Stomach (tissue), 19 donors: ENCODE measurements at places on chromosomes 6 and 20.
A peak's percentile ranks its signal among the peaks of the same experiment; 100 is the strongest.

DNA sequence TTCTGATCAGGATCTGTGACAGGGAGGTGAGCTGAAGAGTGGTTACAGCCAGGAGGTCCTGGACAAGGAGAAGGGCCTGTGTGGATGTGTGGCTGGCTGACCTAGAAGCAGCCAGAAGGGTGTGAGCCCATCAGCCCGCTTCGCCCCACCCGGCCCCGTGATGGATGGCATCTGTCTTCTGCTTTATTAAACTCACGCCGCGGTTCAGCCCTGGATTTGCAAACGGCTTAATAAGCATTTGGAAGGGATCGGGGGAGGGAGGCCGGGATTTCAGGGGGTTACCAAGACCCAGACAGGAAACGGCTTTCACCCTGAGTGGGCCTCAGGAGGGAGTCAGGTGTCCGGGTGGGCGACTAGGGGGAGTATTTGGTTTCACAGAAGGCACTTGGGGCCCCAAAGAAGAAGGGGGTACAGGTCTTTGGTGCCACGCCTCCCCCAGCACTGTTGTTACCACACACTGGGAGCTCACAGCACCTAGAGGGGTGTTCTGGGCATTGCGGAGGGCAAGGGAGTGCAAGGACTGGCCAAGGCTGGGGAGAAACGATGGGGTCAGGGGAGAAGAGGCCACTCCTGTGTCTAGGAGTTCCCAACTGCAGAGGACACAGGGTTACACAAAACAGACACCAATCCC lies 53.8 kb upstream of the FOXP4 start:
- DNase-seq, result peak; percentile 75

DNA sequence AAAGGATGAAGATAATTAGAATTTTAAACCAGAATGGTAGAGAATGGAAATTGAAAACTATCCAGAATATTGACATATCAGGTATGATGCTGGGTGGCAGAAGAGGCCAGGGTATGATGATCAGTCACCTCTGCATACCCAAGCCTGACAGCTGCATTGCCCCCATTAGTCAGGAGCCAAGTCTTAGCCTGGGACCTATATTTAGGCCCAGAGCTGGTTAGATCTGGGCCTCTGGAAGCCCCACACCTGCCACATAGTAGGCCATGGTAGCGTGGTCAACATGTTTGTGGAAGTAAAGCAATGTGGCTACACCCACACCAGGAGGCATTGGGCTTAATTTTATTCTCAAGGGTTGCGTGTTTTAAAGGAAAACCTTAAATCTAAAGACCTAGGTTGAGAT lies 32.1 kb upstream of the CALHM6 start:
- no peak for DNase-seq

GRCh38 chr6:37407948-37408347 lies 25.1 kb upstream of the CMTR1 start:
- no peak for DNase-seq

DNA sequence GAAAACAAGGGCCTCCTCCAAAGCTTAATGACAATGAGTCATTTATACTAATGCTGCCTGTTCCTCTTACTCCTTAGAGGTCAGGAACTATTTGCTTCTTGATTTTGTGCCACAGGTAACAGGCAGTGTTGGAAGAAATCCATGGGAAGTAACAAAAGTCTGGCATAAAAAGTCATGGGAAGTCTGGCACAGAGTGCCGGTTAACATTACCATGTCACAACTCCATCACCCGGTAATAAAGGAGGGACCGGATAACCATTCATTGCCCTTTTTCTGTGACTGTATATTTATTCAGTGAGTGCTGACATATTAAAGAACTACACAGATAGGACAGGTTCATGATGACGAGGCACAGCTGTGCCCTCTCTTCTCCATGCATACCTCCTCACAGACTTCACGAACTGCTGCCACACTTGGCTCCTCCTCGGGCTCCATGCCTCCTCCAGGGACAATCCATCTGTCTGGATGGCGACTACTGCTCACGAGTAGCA lies 50.9 kb downstream of the NUDT3 start:
- no peak for DNase-seq
